ENCODE measurements at places on chromosomes 4 and X.

DNA sequence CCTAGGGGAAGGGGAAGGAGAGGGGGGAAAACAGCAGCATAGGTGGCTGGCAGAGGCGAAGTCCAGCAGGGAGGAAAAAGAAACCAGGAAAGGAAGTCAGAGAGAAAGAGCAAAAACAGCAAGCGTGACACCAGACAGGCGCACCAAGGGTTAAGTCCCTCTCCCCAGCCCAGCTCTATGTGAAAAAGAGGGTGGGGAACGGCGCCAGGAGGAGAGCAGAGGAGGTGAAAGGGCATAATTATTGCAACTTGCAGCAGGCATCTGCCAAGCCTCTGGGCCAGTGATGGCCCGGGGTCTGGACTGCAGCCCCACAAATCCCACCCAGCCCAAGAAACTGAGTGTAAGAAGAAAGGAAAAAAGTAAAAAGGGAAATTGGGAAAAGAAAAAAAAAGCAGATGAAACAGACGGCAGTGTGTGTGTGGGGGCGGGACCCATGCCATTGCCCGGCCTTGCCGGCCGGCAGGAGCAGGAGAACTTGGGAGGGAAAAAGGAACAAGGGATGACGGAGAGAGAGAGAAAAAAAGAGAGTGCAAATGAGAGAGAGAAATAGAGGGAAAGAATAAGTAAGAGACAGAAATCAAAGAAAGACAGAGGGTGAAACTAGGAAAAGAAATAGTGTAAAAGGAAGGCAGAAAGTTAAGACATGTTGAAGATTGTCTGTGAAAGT lies 14.1 kb upstream of the RHOXF2 start:
- no peak for DNase-seq

DNA sequence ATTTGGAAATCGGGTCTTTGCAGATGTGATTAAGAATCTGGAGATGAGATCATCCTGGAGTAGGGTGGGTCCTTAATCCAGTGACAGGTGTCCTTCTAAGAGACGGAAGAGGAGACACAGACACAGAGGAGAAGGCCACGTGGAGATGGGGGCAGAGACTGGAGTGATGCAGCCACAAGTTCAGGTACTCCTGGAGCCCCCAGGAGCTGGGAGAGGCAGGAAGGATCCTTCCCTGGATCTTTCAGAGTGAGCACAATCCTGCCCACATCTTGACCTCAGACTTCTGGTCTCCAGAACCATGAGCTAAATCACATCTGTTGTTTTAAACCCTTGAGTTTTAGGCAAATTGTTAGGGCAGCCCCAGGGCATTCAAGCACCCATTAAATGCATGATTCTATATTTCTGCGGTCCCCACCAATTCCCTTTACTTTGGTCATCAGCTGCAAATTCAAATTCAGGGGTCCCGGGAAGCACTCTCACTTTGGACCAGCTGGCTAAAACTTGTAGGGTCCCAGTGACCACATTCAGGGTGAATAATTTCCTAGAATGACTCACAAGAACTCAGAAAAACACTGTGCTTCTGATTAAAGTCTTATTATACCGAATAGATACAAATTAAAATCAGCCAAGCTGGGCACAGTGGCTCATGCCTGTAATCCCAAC lies 12.8 kb upstream of the AKAP17A start:
- DNase-seq = no peak

DNA sequence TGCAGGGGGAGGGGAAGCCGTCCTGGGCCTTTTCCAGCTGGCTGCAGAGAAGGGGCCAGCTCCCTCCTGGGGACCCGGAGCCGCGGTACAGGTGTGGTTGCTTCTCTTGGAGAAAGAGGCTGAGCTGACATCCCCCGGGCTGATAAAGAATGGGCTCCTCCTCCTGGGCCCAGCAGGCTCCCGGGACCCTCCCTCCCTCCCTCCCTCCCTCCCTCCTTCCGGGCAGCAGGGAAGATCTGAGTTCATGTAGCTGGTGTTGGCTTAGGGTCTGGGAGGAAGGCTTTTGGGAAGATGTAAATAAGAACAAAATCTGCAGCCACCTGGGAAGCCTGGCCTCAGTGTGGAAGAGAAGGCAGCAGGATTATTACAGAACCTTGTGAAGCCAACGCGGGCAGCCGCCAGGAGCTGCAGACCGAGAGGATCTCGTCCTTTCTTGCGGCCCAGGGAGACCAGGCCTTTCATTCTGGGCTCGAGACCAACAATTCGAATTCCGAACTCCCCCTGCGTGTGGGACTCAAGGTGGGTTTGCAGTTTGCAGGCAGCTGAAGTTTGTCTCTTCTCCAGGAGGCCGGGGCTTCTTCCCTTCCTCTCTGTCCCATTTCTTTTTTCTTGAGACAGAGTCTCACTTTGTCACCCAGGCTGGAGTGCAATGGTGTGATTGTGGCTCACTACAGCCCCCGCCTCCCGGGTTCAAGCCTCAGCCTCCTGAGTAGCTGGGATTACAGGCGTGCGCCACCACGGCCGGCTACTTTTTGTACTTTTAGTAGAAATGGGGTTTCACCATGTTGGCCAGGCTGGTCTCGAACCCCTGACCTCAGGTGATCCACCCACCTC lies at the start of gene PLCXD1:
TSS of gene PLCXD1 (plus strand) at position 216 of the 834 bp plus-strand sequence. CDS start 2,807 bp downstream, outside the sequence.
- peak; percentile 45 for DNase-seq

DNA sequence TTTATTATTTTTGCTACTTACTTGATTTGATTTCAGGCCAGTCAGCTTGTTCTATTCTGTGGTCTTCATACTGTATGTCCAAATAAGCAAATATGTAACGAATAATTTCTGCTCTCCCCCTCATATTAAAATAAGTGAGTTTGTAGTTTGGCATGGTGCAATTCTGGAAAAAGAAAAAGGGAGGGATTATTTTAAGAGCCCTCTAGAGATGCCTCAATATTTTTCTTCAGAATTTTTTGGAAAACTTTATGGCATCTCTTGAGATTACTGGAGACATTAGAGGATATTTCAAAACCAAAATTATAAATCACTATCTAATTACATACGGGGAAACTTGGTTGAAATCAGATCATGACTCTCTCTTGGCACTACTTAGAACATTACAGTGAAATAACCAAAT lies 8.2 kb downstream of the HPGDS start:
- DNase-seq = no peak

GRCh38 chrX:17035111-17035510 lies 88.7 kb downstream of the REPS2 start:
- DNase-seq = no peak

DNA sequence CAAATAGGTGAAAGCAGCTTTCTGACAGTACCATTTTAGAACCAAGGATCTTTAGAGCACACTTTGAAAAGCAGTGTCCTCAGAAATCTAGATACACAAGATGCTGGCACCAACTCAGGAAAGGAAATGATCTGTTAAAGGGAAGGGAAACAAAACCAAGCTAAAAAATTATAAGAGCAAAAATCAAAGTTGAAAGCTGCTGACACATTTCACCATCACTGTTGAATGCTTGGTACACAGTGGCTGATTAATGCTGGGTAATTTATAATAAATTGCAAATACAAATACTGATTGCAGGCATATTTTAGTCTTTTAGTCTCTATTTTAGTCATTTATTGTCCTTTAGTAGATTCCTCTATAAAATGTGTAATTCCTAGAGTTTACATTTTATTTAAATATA lies 1540.1 kb upstream of the PCDH10 start:
- DNase-seq = no peak

GRCh38 chr4:16472537-16472936 lies 246.3 kb upstream of the TAPT1 start:
- no peak for DNase-seq

DNA sequence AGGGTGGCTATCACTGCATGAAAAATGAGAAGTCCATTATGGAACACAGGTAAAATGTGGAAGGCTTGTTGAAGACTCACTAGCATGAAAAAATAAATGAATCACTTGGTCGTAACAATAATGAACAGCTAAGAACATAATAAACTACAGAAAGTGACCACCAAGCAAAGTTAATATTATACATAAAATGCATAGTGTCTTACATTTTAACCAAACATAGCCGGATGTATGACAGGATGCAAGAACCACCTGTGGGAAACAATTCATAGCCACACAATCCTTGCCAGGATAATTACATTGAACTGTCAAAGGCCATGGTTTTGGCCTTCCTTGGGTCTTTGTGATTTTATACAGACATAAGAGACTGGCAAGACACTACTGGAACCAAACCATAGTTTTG lies 81.9 kb upstream of the ATXN3L start:
- DNase-seq = no peak

- DNase-seq = no peak
Observed at GRCh38 chr4:78799551-78800495, 23.7 kb downstream of the BMP2K start.

GRCh38 chrX:69093960-69094871 lies 71.0 kb downstream of the PJA1 start:
- DNase-seq = peak; percentile 22

All from A172 (cell line).